ENCODE measurements at places on chromosomes 5 and 9.
A peak's percentile ranks its signal among the peaks of the same experiment; 100 is the strongest.

- DNase-seq = no peak
Measured at GRCh38 chr5:20266066-20266465, 278.1 kb upstream of the CDH18 start.

DNA sequence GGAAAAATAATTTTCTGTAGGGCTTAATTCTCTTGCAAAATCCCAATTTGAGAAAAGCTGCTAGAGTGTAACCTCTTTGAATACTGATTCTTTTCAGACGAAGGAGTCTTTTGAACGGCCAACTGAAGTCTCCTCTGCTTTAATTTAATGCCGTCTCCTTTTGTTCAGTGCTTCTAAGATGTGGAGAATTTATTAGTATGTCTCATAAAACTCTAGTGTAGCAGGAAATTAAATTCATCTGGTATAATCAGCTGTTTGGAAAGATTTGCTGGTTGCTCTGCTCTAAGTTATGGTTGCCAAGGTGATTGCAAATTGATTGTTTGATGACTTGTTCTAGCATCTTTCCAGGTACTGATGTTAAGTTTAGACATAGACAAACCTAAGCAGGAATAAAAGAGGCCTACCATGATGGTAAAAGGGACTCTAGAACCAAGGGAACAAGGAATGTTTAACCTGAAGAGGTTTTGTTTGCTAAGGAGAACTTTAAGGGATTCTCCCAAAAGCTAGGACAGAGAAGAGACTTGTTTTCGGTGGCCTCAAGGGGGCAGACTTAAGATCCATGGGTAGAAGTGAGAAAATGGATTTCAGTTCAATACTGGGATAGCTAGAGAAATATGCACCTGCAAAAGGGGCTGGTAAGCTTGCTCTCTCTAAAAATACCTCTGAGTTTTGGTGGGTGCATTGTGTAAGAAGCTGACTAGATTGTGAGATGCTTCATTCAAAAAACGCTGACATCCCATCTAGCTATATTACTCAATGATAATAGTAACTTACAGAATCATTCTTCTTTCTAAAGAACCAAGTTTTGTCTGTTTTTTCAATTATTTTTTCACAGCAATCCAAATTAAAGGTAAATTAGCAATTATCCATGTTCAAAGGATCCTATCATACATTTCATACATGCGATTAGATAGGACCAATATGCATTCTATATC is 5.7 kb upstream of the ADRB2 start:
- DNase-seq = no peak

- DNase-seq = no peak
Measured at GRCh38 chr5:9054821-9055589, 490.9 kb downstream of the SEMA5A start.

DNA sequence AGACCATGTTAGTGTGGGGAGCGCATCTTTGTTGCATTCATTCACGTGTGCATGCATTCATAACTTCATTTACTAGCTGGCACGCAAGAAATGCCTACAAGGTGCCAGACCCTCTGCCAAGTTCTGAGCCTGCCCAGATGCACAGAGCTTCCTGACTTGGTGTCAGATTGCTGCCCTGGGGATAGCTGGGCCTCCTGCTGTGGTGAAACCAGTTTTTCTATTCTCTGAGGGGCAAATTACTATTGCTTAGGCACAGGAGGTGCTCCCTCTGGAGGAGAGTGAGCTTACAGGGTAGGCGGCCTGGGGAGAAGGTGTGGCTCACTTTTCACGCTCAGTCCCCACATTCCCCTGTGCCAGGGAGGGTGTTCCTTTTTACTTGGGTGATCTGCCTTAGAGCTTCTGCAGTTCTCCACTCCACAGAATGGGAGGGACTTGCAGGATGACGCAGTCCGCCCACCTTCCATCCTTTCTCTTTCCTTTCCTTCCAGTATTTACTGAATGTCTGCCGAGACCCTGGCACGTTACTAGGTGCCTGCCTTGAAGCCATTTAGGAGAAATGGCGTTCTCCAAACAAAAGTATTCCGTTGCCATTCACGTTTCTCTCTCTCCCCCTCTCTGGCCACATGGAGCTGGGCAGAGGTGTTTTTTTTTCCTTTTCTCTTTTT is 27.9 kb upstream of the CTNNA1 start:
- DNase-seq = no peak

DNA sequence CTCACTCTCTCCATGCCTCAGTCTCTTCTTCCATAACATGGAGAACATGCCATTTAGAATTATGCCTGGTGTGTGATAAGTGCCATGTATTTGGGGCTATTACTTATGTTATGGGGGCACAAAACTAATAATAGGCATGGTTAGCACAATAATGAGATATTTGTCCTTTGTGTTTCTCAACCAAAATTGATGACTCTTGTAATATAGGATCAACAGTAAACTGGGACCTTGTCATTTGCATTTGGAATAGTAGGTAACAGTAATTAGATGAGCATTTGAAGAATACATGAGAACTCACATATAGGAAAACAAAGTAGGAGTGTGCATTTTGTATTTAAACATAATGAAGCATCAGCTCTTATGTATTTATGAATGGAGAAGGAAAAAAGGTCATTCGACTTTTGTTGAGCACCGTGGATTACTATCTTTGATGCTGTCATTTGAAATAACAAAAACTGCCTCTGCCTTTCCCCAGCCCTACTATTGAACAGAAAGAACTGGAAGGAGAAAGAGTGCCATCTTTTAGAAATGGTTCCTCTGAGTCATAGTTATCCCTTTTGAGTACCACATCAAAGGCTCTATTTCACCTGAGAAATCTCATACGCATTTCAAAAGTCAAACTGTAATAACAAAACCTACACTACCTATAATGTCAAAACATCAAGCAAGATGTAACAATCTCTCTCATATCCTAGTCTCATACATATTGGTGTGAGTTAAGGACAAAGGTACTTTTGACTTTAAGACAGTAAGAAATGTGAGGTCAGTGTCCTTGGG is 655.2 kb downstream of the PDE4D start:
- DNase-seq = no peak

DNA sequence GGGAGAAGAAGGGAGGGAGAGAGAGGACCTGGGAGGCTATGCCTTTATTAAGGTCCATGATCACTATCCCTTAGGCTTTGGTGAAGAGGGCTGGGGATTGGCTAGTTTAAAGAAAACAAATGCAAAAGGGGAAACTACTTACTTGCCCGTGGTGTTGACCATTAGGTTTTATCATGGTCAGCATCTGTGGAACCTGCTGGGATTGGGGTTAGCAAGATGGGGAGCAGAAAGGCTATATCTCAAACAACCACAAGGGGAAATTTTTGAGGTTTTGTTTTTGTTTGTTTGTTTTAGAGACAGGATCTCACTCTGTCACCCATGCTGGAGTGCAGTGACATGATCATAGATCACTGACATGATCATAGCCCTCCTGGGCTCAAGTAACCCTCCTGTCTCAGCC is 9.0 kb upstream of the RAD23B start:
- DNase-seq = no peak

DNA sequence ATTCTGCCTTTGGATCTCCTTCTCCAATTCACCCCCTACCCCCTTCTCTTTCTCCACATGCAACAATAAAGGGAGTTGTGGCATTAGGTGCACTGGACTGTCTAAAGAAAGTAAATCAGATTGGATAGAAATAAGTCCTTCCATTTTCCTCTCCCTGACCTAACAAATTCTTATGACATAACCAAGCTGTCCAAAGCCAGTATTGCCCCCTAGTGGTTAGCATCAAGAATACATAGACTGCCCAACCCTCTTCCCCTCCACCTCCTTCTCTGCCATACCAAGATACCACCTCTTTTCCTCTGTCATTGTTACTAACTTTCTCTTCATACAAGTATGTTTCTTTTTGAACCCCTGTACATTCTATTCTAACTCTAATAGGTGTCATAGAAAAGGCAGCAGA is 45.7 kb downstream of the PPARGC1B start:
- DNase-seq = no peak

GRCh38 chr5:118918232-118918631 is 70.1 kb downstream of the DTWD2 start:
- DNase-seq = no peak

GRCh38 chr5:26883375-26883774 is 155.0 kb downstream of the CDH9 start:
- DNase-seq = no peak

DNA sequence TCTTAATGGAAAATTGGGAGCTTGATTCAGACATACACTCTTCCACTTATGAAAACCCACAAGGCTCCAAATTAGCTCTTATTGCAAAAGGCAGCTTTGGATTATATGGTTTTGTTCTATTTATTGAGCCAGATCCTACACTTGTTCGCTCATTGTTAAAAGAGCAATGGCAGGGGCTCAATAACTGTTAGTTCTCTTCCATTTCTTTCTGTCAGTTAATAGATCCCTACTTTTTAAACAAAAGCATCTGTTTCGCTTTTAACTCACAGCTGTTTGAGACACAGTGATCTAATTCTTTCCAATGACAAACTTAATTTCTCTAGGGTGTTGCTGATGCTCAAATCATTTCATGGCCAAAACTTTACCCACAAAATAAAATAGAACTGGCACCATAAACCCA is 11.7 kb downstream of the C5 start:
- DNase-seq = no peak

GRCh38 chr9:89422151-89422975 is 75.5 kb downstream of the SEMA4D start:
- peak; percentile 44 for DNase-seq

DNA sequence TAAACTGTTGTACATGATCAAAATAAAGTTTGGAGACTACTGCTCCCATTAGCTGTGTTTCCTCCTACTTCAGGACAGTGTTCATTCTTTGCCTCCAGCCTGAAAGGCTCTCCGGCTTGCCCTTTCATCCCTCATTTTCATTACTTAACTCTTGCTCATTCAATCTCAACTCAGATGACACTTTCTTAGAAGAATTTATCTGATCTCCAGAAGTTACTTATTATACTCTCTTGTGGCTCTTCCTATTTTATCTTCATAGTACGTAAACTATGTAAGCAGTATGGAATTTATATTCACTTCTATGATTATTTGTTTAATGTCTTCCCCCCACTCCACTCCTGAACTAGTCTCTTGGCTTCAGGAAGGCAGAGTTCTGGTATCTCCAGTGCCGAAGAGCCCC is 1737.9 kb upstream of the C9orf72 start:
- no peak for DNase-seq

- no peak for DNase-seq
Measured at GRCh38 chr5:151150471-151151262, 6.9 kb downstream of the ANXA6 start.

GRCh38 chr9:131273146-131273855 is 3.0 kb downstream of the FAM78A start:
- DNase-seq = no peak

DNA sequence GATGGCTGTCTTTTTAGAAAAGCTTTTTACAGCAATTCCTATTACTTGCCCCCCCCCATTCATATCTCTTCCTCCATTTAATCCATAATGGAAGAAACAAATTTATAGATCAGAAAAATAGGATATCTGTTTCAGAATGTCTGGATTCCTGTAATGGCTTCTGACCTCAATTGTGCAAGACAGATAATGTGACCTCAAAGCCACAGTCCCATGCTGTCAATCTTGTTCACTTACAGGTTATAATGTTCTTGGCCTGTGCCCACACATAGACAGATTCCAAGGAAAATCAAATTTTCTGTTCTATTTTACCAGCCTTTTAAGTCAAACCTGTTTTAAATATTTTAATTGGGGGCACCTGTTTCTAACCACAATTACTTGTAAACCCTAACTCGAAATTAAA is 143.4 kb downstream of the ENTREP1 start:
- DNase-seq = no peak

DNA sequence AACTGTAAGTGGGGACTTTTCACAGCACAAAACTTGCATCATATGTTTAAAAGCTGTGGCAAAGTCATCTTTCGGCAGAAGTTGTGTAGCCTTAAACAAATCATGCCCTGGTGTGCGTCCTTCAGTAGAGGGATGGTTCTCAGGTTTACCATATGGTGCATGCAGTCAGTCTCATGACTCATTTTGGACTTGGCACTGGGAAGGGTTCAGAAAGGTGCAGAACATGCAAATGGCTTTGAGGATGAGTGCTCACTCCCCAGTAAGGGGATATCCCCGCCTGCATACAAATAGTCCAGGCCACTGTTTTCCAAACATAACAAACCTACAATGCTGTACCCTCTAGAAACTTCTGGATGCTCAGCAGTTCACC is 260.3 kb downstream of the NDUFS4 start:
- DNase-seq = no peak

DNA sequence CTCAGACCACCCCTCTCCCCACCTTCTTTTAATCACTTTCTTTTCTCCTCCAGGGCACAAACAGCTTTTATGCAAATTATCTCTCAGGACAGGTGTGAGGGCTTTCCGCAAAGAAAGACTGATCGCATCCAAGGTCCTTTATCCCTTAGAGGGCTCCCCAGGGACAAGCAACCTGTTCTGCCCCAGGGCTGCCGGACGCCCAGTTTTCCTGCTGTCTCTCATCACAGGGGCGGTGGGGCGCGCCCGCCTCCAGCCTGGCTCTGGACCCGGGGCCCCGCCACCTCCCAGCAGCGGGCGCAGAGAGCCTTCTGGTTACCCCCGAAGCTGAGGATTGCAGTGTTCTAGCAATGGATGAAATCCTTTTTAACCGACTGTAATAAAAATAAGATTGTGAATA is 266.1 kb downstream of the CWC27 start:
- DNase-seq = no peak

DNA sequence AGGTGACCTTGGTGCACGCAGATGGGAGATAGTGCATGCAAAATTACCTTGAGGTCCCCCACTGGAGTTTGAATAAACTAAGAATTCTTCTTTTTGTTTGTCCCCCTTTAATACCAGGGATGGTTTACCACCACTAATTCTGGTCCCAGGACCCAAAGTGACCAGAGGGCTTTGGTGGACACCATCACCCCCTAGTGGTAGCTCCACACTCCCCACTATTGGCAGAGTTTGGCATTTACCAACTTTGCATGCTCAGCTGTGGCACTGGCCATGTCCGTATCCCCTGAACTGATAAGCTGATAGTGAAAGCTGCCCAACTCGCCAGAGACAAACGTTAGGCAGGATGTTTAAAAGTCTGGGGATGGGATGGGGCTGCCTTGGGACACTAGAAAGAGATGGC is 3.3 kb downstream of the ASTN2 start:
- DNase-seq = no peak

DNA sequence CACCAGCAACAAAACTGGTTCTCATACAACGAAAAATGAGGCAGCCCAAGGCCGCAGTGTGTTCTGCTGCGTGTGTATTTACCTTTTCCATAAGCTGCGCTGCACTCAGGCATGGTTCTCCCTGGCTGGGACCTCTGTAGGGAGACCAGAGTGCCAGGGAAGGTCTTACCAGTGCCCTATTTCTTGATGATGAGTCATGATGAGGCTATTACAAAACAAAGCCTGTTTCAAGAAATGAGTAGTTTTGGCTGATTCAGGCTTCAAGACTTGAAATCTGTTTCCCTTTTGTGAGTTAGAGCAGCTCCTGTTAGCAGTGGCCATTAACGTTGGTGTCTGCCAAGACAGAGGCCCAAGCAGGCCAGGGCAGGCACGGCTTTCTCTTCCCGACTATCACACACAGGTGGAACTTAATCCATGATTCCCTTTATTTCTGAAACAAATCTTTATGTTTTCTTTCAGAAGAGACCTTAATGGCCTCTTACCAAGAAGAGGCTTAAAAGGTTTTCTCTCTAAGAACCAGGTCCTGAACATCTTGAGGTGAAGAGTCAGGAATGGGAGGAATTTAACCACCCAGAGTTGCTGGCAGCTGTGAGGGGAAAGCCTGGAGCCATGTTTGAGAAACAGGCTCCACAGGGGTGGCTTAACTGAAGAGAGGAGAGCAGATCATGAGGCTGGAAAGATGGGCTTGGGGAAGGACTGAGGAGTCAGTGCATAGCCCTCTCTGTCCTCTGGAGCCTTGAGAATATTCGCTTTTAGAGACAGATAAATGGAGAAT is 41.4 kb upstream of the TIFAB start:
- DNase-seq = no peak

GRCh38 chr5:38380537-38380936 is 122.2 kb downstream of the EGFLAM start:
- no peak for DNase-seq

All from stimulated activated CD4-positive, alpha-beta T cell treated with anti-CD3 and anti-CD28 coated beads, Interleukin-15, amount 100 ng/mL, for 1 hour (primary cell).